ENCODE measurements at places on chromosomes 7 and 10.

DNA sequence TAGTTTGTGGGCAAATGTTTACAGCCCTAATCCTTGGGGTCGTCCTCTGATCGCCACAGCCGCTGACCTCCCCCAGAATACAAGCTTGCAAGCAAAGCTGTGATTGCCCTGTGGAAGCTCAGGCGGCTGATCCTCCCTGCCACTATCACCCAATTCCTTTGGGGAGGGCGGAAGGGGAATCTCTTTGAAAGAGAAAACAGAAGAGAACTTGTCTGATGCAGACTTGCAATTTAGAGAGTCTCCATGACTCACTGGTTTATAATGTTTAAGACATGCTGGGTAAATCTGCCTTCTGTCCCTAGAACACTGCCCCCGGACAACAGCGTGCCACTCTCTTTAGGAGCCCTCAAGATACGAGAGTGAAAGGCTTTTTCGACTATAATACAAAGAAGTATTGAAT, 75.5 kb downstream of the NRP1 start:
- no peak for DNase-seq

DNA sequence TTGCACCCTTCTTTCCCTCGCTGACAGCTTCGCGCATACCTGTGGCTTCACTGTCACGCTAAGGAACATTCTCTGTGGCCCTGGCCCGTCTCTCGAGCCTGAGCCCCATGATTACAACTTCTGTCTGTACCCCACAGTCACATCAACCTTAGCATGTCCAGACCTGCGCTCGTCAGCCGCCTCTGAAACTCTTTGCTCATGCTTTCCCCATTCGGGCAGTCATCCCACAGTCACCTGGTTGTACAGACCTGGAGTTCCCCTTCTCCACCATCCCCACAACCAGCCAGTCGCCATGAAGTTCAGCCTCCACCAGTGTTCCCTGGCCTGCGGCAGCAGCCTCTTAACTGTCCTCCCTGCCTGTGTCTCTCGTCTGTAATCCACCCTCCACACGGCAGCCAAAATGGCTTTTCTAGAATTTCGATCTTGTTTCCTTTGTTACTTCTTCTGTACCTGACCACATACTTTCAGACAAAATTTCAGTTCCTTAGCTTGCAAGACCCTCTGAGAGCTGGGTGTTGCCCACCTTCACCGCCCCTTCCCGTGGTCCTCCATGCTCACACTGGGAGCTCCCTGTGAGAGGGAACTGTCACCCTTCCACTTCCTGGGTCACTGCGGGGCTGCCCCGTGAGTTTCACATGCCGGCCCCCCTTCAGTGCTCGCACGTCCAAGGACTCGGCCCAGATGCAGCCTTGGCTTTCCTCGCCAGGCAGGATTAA, 229.2 kb downstream of the CELF2 start:
- no peak for DNase-seq

GRCh38 chr7:127803626-127804025, 151.6 kb downstream of the SND1 start:
- no peak for DNase-seq

DNA sequence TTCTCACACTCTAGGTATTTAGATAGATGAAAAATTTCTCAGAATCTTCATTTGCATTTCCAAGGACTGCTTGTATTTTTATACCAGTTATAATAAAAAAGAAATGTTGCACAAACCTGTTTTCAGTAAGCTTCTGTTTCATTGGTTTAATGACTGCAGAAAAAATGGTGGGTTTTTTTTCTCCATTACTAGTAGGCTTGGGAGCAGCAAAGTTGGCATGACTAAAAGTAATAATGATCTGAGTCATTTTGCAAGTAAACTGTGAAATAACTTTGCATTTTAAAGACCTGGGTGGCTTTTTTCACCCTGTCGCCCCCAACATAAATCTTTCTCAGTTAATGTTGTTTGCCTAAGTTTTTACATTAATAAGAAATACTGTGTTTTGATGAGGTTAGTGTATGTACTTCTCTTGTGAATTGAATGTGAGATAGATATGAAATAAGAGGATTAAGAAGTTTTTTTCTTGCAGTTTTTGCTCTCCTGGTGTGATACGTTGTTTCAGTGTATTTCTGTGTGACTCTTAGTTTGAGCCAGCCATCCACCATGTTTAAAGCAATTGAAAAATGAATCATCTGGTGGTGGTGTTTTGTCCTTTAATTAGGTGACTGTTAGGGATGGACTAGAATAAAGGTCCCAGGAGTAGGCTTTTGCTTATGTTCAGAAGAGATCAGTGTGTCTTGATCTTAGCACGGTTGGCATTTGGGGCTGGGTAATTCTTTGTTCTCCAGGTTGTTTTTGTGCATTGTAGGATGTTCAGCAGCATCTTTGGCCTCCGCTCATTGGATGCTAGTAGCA, 1.8 kb downstream of the GNAI1 start:
- DNase-seq: no peak

GRCh38 chr10:12685261-12686058, 316.1 kb downstream of the CCDC3 start:
- DNase-seq: no peak

- DNase-seq: no peak
Measured at GRCh38 chr7:148670374-148670773, 28.3 kb upstream of the CUL1 start.

DNA sequence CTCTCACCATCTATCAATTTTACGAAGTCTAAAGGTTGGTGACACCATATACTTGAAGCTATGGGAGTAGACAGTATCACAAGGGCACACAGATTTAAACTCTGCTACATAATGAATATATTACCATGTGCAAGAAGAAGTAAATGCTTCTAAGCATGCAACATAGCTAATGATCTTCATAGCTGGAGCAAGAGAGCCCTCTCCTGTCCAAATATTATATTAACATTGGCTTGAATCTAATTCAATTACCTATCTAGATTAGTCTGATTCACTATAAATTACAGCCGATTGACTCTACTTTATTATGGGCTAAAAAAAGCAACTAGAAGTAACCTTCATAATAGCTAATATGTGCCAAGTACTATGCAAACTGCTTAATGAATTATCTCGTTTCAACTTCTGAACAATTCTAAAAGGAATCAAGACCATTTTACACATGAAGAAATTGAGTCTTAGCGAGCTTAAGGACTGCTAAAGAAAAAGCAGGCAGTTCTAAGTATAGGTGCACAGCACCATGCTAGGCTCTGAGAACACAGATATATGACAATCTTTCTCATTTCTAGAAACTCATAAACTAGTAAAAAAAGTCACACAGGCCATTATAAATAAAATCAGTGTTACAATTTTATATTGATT, 21.9 kb downstream of the FRA10AC1 start:
- peak; percentile 7 for DNase-seq

DNA sequence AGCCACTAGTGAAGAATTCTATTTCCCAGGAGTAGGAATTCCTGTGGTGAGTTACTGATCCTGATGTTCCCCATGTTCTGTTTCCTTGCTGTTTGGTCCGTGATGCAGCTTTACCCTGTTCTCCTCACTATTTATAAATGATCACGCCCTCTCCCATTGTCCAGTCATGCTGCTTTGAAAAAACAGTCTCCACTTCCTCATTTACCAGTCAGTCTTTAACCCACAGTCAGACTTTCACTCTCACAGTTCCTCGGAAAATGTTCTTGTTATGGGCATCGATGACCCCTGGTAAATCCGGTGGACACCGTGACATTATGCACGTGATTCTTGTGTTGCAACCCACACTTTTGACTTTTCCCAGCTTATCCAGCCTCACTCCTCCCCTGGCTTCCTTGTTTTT, 14.4 kb downstream of the SCIN start:
- no peak for DNase-seq

- DNase-seq: no peak
Measured at GRCh38 chr10:129394518-129395328, 72.3 kb upstream of the MGMT start.

DNA sequence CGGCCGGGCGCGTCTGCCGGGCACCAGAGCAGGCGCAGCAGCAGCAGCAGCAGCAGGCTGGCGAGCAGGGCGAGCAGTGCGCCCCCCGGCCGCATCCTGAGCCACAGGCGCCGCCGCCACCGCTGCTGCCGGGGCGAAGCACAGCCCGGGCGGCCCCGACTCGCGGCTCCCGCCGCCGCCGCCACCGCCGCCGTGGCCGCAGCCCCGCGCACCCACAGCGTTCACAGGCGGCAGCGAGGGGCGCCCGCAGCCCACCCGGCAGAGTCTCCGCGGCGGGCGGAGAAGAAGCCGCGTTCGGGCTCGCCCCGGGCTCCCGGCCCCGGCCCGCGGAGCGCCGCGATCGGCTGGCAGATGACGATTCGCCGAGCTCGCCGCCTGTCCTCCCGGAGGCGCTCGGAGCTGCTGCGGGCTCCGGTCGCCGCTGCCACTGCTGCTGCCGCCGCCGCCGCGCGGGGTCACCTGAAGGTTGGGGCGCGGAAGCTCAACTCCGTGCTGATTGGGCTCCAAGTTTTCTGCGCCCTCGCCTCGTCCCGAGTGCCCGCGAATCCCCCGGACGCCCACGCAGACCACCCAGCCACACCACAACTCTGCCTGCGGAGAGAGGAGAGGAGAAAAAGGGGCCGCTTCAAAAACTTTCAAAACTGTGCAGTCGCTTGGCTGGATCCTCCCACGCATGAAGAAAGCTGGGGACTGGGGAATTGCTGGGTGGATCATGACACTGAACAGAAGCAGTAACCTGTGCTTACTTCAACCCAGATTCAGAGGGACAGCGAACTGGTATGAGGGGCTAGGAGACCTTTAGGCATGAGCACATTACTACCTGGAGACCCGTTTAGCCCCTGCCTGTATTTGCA, at the start of gene ST8SIA6:
Gene ST8SIA6, minus strand, starts transcription at position 435 of the 854 bp plus-strand sequence. Its CDS starts 340 bp downstream, at position 95.
- DNase-seq: no peak

- DNase-seq: no peak
Measured at GRCh38 chr7:118349604-118350003, 125.1 kb downstream of the ANKRD7 start.

GRCh38 chr7:143183024-143183423, at the start of gene TAS2R39:
TSS of gene TAS2R39 (plus strand) at chr7:143183419. CDS start at chr7:143183419, 0 bp downstream.
- no peak for DNase-seq

DNA sequence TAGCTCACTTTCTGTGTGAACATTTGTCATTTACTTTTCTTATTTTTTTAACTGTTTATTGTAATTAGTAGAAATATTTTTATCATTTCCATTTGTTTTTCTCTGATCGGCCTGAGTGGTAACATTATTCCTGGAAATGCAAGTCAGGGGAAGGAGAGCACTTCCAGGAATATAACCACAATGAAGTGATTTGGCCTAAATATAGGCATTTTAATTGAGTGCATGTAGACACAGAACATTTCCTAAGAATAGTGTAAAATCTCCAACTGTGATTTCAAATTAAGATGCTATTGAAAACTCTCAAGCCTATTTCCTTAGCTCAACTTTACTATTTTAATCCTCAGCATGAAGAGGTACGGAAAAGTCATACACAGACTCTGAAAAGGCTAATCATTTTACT, 86.5 kb upstream of the SKAP2 start:
- no peak for DNase-seq

GRCh38 chr10:29737074-29737593, 102.4 kb upstream of the SVIL start:
- DNase-seq: no peak

- no peak for DNase-seq
Measured at GRCh38 chr10:27618036-27618615, 114.0 kb downstream of the RAB18 start.

DNA sequence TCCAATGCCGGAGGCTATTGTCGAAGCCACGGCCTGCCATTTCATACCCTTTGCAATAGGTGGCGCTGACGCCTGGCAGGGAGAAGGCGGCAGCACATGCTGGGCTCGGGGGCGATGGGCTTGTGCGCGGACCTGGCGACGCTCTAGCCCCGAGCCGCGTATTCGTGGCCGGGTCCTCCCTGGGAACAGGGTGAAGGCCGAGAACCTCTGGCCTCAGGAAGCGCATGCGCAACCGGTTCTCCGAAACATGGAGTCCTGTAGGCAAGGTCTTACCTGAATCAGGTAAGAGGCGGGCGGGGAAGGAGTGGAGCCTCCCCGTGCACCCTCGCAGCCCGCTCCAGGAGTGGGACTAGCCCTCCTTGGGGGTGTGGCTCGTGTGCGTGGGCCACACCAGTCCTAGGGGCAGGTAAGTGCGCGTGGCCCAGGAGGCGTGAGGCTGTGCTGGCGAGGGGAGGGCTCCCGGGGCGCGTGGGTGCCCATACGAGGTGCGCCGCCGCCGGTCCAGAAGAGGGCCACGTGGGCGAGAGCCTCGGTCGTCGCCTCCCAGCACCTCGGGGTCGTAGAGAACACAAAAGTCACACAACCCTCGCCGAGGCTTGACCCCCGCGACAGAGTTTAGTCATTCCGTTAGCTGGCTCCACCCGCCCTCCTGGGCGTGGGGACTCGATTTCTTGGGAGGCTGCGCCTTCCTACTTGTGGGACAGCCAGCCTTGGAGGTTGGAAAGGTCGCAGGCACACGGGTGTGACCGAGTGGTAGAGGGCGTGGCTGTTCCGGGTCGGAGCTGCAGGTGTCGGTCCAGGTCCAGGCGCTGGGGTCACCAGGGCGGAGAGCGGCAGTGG, 5.6 kb upstream of the MEST start:
- DNase-seq: peak; percentile 53

DNA sequence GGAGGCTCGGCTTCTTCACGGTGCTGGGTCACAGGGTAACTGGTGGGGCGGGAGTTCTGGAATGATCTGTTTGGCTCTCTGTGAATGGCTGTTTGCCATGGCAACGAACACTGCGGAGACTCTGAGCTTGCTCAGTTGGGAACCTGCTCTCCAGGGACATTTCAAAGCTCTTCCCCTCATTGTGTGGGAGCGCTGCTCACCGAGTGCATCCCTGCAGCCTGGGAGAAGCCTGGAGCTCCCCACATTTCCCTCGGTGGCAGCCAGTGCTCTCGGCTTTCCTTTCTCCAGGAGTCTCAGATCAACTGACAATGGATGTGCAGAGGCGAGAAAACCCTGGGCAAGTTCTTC, 57.6 kb upstream of the CACUL1 start:
- no peak for DNase-seq

- no peak for DNase-seq
Measured at GRCh38 chr10:76839276-76839675, 798.3 kb downstream of the KCNMA1 start.

DNA sequence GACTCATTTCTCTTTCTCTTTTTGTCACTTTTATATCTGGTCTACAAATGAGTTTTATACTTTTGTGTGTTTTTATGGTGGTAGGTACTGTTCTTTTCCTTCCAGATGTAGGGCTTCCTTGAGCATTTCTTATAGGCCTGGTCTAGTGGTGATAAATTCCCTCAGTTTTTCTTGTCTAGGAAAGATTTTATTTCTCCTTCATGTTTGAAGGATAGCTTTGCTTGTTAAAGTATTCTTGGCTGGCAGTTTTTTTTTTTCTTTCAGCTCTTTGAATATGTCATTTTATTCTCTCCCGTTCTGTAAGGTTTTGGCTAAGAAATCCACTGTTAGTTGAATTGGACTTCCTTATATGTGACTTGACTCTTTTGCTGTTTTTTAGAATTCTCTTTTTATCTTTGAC, 292.7 kb downstream of the RPS24 start:
- DNase-seq: no peak

- no peak for DNase-seq
Measured at GRCh38 chr7:17152721-17153120, 145.7 kb upstream of the AHR start.

GRCh38 chr7:151381348-151382078, 28.3 kb downstream of the WDR86 start:
- no peak for DNase-seq

All from NCI-H446 treated with DMSO at 0.1 percent for 48 hours (cell line).